ENCODE measurements at places on chromosomes 5 and 9.

DNA sequence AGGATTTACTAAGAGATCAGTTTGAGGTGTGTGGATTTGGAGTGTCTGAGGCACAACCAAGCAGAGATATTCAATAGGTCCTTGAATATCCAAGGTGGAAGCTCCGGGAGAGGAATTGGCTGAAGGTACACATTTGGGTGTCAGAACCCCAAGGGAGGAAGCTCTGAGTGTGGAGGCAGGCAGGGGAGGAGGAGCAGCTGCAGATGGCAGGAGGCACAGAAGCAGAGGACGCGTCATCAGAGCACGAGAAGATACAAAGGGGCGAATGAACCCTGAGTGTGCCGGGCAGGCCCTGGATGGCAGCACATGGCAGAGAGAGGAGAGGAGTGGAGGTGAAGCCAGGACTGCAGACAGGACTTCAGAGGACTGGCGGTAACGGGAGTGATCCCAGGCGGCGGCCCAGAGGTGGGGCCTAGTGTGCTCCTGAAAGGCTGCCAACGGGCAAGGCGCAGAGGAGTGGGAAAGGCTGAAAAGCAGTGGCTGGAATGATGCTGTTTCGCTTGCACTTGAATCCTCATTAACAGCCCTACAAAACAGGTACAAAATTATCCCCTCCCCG lies 179.8 kb downstream of the FANCC start:
- no peak for DNase-seq

DNA sequence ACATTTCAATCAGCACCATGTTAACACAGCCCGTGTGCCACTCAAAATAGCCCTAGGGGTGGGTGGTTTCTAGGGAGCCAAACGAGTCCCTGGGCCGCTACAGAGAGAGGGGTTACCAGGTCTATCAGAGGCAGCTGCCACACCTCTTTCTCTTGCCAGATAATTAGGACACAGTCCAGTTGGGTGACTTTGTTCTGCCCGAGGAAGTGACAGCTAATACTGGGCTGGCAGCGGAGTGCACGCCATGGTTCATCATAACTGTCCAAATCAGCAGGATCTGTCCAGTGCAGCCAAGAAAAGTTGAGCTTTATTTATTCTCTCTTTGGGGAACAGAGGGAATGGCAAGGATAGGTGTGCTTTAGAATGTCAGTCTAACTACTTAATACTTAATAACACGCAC lies 583.8 kb downstream of the BRINP1 start:
- DNase-seq = no peak

DNA sequence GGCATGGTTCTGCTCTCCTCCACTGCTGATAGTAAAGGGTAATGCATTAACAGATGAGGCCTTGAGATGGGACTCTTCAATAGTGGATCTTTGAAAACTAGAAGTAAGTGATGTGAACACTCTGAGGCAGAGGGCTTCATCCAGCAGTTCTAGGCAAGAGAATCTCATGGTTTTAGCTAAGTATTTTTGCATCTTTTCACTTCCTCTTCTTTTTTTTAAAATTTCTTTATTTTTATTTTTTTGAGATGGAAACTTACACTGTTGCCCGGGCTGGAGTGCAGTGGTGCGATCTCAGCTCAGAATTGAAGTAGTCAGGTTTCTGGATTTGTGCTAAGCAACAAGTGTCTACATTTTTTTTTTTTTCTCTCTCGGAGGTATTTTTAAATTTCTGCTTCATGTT lies 101.9 kb downstream of the MTRR start:
- DNase-seq = no peak

DNA sequence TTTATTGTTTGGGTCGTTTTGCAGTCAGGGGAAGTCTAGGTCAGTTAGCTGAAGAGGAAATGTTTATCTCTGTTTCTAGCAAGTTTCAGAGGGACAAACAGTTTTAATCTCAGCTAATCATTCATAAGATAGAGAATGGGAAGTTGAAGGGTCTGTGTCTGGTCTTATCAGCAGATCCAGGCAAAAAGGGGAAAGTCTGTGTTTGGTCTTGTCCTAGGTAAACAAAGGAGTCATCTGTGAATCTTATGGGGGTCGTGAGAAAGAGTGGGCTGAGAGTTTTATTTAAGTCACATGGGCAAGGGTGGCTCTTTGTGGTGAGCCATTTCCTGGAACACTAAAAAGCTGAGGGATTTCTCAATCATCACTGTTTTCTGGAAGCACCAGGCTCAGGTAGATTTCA lies 5.6 kb upstream of the SNCAIP start:
- DNase-seq = no peak

DNA sequence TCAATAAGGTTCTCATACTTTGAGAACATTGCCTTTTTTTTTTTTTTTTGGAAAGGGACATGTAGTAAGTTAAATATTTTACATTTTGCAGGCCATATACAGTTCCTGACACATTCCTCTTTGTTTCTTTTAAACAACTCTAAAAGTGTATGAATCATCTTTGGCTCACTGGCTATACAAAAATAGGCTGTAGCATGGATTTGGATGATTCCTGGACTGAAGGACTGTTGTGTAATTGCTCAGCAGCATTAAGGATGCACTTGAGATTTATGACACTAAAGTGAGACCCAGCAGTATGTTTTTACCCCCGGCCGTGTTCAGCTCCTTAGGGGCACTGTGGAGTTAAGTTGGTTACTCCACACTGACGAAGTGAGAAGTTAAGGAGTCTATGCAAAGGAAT lies 41.3 kb downstream of the VPS13A start:
- DNase-seq = no peak

- no peak for DNase-seq
These were observed 97.2 kb downstream of the NFIB start for GRCh38 chr9:14216612-14217194.

DNA sequence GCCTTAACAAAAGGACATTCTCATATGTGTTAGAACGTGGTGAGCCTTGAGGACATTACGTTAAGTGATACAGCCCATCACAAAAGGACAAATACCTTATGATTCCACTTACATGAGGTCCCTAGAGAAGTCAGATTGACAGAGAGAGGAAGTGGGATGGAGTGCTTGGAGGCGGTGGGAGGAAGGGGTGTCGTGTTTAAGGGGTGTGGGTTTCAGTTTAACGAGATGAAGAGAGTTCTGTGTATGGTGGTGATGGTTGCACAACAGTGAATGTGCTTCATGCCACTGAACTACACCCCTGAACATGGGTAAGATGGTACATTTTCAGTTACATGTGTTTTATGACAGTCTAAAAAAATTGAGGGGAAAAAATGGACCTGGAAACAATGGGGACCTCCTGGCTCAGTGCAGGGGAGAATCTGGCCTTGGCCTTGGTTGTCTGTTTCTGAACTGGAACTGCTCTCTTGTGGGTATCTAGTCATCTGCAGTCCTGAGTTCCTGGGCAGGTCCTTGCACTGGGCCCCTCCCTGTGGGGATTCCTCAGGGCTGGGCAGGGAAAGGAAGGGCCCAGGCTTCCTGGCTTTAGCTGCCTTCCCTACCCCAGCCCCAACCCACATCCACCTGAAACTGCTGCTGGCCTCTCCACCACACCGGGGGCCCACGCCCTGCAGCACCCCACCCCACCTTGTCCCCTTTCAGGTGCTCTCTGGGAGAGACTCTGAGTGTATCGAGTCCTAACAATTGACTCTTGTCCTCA lies 17.8 kb downstream of the LRRC8A start:
- DNase-seq = no peak

GRCh38 chr9:94772144-94772543 lies 45.6 kb downstream of the AOPEP start:
- no peak for DNase-seq

DNA sequence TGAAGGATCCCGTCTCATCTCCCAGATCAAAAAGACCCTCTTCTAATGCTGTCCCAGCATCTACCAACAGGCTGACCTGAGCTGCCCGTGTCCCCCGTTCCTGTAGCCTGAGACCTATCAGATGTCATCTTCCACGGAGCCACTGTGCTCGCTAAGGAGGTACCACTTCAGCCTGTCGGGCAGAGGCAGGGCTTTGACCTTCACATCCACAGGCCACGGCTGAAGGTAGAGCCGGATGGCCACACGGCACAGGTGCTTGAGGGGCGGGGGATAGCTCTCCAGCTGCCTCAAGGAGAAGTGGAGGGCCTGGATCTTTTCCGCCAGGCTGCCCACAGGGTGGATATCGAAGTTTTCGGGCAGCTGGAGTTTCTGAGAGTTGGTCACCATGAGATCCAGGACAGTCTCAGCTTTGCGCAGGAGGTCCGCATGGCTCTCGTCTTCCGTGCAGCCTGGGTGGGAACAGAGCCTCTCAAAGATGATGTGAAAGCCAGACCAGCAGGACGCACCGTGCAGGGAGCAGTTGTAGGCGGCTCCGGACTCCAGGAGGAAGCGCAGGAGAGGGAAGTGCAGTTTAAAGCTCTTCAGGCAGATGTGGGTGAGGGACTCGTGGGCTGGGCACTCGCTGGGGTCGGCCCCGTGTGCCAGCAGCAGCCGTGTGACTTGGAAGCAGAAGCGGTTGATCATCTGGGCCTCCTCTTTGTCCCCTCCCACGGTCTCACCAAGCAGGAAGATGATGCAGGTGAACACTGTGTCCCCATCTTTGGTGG lies 4.1 kb downstream of the ASB6 start:
- DNase-seq = no peak

- no peak for DNase-seq
These were observed 3.5 kb downstream of the PRXL2C start for GRCh38 chr9:96651626-96652025.

DNA sequence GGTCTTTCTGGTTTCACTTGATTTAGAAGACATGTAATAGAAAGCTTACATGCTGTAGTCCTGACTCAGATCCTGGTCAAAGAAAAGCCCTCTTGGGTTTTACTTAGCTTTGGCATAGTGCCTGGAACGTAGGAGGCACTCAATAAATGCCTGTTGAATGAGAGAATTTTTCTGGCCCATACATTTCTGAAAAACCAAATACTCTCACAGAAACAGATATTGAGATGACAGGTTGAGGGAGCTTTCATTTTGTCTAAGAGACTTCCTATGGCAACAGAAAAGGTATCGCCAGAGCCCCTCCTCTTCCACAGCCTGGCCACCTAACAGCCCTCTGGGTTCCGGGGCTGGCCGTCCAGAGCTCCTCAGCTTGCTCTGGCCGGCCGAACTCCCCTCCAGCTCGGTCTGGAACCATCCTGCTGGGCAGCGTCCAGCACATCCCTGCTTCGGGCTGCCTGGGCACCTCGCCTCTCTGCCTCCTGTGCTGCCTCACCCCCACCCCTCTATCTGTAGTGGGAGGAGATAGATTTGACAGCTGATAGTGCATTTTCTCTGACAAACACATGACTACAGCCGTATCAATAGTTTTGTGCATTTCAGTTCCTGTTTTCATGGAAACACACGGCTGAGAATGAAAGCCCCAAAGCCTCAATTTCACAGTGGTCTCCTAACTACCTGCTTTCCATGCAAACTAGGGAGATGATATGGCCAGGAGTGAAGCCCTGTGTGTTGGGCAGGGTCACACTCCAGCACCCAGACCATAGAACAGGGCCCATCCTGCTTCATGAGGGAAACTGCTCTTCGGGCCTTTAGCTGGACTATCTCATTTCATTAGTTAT lies 1.1 kb downstream of the IL4 start:
- peak; percentile 52 for DNase-seq

DNA sequence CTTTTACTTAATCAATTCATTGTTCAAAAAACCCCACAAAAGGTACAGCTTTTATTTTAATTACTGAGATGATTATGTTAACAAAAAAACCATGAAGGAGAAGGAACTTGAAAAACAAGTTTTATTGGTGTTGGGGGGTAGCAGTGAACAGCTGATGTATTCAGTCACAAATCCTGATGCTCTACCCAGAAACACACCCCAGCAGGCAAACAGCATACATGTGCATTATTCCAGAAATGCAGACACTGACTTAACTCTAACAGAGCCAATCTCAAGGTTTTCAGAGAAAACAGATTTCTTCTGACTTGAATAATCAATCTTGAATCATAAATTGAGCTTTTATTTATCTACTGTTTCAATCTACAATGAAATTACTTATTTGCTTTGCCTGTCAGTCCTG lies 175.2 kb downstream of the ZSWIM6 start:
- no peak for DNase-seq

GRCh38 chr9:133822430-133823065 lies 84.4 kb upstream of the SARDH start:
- DNase-seq = no peak

DNA sequence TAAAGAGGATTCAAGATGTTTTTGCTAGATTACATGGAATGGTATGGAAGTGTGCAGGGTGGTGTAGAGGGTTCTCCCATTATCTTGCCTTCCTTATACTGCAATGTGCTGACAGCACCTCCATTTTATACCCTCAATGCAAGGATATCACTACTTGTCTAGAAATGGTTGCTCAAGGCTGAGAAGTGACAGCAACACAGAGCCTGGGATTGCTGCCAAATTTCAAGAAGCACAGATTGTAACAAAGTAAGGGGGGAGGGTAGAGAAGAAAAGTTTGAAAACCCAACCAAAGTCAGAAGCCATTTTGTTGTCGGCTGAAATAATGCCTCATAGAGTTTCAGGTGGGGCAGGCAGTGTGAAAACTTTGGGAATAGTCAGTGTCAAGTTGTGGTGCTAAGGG lies 29.8 kb downstream of the PCDHAC2 start:
- DNase-seq = no peak

GRCh38 chr9:136047076-136047774 lies 47.9 kb downstream of the NACC2 start:
- peak; percentile 56 for DNase-seq

GRCh38 chr5:2732850-2733249 lies 18.6 kb downstream of the IRX2 start:
- no peak for DNase-seq

DNA sequence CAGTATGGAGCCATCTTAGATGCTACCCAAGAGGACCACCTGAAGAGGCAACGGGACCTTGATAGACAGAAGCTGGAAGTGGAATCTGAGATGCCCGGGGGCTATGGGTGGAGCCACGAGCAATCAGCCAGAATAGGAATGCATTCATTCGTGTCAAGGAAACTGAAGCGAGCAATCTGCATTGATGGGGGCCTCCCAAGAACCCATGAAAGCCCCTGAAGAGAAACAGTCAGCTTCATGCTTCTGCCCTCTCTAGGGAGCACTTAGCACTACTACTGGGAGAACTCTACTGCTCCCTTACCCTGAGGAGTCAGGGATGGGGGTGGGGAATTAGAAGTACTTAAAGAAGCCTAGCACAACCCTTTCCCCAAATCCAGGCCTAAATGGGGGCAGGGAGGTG lies 51.9 kb upstream of the TCERG1 start:
- DNase-seq = no peak

GRCh38 chr5:76125346-76125745 lies 42.2 kb downstream of the SV2C start:
- DNase-seq = no peak

DNA sequence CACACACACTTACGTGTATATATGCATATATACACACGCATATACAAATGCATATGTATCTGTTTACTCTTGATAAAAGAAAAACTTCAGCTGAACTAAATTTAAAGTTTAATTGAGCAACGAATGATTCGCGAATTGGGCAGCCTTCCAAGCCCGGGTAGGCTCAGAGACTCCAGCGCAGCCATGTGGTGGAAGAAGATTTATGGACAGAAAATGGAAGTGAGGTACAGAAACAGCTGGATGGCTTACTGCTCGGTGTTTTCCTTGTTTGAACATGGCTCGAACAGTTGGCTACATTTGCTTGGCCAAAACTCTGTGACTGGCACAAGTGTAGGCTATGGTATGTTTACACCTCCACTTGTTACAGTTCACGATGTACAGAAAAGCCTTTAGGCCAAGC lies 239.3 kb upstream of the PRDM9 start:
- DNase-seq = no peak

Measured in activated CD8-positive, alpha-beta memory T cell treated with anti-CD3 and anti-CD28 coated beads for 24 hours (primary cell).